CD4-positive, alpha-beta T cell (primary cell): ENCODE measurements at places on chromosomes 3 and 15.

- DNase-seq, result no peak
Measured at GRCh38 chr3:145483992-145484391, 677.0 kb downstream of the PLOD2 start.

DNA sequence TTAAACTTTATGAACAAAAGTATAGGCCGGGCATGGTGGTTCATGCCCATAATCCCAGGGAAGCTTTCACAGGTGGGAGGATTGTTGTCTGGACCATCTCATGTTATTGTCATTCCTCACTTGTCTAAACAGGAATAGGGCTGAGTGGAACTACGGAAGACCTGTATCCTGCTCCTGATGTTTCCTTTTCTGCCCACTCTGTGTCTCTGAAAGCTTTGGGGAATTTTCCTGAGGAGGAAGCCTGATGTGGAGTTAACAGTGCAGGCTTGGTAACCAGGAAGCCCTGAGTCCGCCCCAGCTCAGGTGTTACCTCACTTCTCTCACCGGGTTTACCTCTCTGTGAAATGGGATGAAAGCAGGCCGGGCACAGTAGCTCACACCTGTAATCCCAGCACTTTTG, 2.0 kb upstream of the SS18L2 start:
- no peak for DNase-seq

DNA sequence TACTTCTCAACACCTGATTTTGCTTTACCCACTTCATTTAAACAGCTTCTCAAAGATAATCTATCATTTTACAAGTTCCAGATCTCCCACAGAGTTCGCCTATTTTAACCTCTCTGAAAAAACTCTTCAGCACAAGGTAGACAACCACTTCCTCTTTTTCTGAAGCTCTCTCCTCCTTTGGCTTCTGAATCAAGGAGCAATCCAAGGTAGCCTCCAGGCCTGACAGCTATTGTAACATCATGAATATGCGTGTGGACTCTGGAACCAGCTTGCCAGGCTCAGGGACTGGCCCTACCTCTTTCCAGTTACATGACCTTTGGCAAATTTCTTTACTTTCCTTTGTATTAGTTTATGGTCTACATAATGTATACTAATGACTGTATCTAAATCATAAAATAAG, 405.9 kb upstream of the ZNF385D start:
- DNase-seq, result no peak

DNA sequence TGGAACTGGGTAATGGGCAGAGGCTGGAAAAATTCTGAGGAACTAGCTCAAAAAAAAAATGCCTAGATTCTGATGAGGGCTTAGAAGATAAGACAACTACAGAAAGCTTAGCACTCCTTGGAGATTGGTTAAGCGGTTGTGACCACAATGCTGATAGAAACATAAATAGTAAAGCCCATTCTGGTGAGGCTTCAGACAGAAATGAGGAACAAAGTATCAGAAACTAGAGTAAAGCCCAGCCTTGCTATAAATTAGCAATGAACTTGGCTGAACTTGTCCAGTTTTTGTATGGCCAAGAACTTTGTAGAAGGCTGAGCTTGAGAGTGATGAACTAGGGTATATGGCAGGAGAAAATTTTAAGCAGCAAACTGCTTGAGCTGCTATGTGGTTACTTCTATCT, 25.4 kb downstream of the GOLGB1 start:
- no peak for DNase-seq

DNA sequence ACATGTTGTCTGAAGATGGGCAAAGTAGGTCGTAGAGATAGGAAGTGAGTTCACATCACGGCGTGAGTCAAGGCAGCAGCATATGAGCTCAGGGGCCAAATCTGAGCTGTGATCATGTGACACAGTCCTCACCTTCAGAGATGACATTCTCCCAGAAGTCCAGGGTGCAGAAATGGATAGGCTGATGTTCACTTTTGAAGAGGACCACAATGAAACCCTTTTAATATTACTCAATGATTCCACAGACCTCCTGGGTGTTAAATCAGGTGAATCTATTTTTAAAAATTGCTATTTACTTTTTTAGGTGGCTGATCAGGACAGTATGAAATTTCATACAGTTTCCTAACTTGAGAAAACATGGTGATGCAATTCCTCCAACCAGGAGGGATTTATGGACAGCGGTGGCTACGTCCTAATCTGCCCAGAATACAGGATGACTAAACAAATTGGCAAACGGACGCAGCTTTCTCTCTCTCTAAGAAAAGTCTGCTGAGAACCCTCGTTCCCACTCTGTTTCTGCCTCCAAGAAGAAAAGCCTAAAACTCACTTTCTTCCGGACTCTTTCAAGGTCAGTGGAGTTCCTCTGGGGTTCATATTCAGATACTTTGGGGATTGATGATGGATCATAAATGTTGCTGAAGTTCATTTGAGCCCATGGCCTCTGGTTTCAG, 34.4 kb downstream of the B3GNT5 start:
- DNase-seq, result peak; percentile 49

- DNase-seq, result no peak
Measured at GRCh38 chr3:34159613-34160420, 361.4 kb downstream of the PDCD6IP start.

- DNase-seq, result no peak
Measured at GRCh38 chr3:102443021-102443420, 8.2 kb downstream of the ZPLD1 start.

DNA sequence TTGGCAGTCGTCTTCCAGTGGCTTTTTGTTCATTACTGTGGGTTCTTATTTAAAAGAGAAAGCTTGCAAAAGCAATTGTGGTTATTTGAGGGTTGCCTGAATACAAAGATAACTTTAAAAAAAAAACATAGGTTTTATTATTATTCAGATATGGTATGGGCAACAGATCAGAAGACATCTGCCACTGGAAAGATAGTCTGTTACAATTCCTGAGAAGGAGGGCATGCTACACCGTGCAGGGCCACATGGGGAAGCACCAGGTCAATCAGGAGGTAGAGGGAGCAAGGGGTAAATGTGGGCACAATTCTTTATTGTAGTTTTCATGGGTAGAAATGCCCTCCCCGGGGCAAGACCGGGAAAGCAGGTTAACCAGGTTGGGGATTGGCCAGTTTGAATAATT, 46.5 kb downstream of the BBS4 start:
- DNase-seq, result no peak

- DNase-seq, result no peak
Measured at GRCh38 chr15:89864958-89865739, 28.6 kb downstream of the AP3S2 start.

DNA sequence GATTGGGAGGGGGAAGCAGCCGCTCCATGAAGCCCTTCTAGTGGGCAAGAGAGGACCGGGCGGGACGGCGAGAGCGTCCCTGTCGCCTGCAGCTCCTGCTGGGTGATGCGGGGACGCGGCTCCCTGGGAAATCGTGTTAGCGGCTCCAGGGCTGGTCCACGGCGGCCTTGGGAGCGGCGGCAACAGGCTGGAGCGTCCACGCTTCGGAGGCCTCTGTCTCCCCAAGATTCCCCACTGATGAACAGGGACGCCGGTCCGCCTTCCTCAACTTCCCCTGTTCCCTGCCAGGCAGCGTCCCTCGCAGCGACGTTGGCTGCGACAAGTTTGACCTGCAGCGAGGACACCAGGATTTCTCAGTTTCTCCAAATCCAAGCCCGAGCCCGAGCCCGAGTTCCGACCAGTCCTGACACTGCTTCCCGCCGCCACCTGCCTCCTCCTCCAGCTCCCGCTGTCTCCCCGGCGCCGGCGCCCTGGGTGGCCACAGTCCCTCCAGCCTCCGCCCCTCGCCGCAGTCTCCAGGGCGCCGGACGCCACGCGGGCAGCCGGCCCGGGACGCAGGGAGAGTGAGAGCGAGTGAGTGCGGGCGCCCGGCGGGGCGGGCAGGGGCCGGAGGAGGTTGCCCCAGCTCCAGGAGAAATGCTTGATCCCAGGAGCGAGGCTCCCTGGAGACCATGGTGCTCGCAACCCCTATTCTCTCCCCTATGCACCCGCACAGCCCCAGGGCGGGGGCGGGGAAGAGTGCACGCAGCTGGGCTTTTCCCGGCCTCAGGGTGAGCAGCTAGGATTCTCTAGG, 78.1 kb upstream of the RNF7 start:
- DNase-seq, result no peak

DNA sequence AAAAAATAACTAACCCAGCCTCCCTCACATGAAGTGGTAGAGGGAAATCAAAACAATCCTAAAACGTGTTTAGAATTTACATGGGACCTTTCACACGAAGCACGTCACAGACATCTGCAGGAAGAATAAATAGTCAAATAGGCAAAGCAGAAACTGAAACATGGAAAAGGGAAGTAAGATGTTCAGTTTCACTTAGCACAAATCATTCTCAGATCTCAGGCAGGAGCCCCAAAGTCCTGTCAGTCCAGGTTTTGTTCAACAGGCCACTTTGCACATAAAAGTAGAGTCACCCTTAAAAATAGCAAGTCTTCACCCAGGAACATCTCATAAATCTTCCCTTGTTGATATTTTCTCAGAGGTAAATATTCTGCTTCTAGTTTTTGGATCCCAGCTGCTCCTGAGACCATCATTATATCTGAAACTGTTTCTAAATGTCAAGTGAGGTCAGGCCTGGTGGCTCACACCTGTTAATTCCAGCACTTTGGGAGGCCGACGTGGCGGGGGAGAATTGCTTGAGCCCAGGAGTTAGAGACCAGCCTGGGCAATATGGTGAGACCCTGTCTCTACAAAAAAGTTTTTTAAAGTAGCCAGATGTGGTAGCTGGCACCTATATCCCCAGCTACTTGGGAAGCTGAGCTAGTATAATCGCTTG, 1.9 kb downstream of the RUBCN start:
- DNase-seq, result no peak

- no peak for DNase-seq
Measured at GRCh38 chr3:128547368-128547987, 54.5 kb upstream of the GATA2 start.

DNA sequence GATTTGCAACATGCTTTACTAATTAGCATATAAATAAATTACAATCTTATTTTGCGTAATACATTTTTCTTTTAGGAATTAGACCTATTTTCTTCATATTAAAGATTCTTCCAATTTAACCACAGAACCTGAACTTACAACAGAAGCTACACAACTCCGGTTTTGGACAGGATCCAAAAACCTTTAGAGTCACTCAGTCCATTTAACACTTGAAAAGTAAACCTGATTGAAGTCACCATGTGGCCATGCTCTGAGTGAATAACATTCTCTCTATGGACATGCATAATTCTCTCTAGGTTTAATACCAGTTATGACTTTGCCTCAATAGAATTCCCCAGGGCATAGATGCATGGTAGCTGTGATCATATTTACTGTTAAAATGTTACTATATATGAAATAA, 751.0 kb downstream of the VGLL3 start:
- no peak for DNase-seq

- no peak for DNase-seq
Measured at GRCh38 chr3:110708156-110708555, 363.5 kb upstream of the NECTIN3 start.

GRCh38 chr3:87771337-87772192, 287.2 kb downstream of the CGGBP1 start:
- peak; percentile 37 for DNase-seq

GRCh38 chr3:156397534-156397933, 157.4 kb downstream of the SSR3 start:
- DNase-seq, result no peak

- DNase-seq, result peak; percentile 8
Measured at GRCh38 chr15:63560741-63561448, 36.3 kb upstream of the FBXL22 start.
